ENCODE measurements at places on chromosomes 1 and 21.

- DNase-seq: no peak
These were observed 56.3 kb downstream of the ZP4 start for GRCh38 chr1:237834461-237834860.

GRCh38 chr1:151908228-151908691, 1.1 kb downstream of the THEM4 start:
- DNase-seq: no peak

GRCh38 chr21:32088471-32088870, 190.4 kb downstream of the MIS18A start:
- no peak for DNase-seq

- no peak for DNase-seq
These were observed 7.6 kb downstream of the CLSTN1 start for GRCh38 chr1:9816199-9816598.

DNA sequence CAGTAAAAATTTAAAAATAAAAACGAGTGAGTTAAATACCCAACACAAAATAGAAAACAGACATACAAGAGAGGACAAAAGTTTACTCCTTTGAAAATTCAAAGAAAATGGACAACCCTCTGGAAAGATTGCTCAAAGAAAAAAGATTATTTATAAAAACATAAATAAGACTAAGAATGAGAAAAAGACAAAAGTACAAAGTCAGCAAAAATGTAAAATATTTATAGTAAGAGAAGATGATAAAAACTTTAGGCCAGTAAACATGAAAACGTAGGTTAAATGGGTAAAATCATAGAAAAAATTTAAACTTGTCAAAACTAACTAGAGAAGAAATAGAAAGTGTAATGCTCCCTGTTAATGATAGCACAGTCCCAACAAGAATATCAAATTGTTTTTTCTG, 31.9 kb upstream of the SLC45A1 start:
- DNase-seq: no peak

GRCh38 chr1:115091572-115091971, 2.3 kb upstream of the TSPAN2 start:
- no peak for DNase-seq

GRCh38 chr1:151309811-151310323, 17.3 kb downstream of the PI4KB start:
- peak; percentile 19 for DNase-seq

GRCh38 chr1:244191581-244191980, 140.5 kb downstream of the ZBTB18 start:
- DNase-seq: no peak

- no peak for DNase-seq
These were observed 29.1 kb downstream of the ZBTB17 start for GRCh38 chr1:15946571-15947381.

DNA sequence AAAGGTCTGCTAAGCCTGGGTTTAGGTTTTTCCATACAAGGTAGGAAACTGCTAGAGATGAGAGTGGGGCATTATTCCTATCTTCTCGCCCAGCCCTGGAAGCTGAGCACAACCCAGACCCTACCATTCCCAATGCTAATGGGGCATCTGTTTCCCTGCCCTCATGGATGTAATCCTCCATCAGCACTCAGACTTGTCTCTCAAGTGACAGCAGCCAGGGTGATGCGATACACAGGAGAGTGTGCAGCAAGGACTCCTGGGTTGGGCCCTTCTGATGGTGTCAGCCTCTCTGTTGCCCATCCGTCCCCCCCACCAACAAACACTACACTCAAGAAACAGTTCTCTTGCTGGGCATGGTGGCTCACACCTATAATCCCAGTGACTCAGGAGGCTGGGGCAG, 5.9 kb upstream of the INPP5B start:
- no peak for DNase-seq

DNA sequence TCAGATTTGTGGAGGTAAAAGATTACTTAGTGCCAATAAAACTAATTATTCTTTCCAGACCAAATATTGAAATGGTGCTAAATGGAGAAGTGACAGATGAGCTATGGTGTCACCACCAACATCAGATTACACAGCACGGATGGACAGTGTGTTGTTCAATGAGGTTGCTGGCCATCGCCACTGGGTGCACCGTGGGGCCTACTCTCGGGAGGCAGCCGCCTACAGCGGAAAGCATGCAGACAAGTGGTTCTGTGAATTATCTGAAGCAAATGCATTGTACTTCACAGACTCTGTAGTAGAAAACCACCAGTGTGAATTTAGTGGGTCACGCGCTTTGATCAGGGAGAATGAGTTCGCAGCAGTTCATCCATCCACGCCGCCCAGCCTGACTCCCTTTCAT, 42.3 kb downstream of the GNG4 start:
- no peak for DNase-seq

DNA sequence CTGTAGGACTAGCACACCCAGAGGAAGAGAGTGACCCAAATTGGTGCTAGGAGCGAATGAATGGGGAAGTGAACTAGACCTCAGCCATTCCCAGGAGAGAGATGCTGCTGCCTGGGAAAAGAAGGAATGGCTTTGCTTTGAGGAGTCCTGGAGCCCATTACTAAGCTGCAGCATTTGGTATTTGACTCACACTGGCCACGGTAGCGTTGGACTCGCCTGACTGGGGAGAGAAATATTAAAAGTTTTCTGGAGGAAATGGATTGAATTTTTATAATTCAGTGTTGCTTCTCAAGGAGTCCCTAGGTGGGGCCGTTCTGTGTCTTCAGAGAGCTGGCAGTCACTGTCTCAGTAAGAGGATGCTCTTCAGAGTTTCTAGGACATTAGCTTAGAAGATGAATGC, 40.2 kb downstream of the PIK3CD start:
- no peak for DNase-seq

- DNase-seq: no peak
These were observed 176.3 kb downstream of the PTPRU start for GRCh38 chr1:29412591-29412990.

DNA sequence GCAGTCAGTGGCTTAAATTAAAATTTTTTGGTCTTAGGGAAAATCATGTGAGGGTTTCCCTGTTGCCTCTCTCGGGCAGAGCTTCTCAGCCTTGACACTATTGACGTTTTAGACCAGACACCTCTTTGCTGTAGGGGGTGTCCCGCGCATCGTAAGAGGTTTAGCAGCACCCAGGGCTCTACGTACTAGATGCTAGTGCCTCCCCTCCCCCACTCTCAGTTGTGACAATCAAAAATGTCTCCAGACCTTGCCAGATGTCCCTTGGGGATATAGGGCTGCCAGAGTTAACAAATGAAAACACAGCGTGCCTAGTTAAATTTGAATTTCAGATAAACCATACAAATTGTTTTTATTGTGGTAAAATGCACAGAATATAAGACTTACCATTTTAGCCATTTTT, 293.3 kb downstream of the DISC1 start:
- DNase-seq: peak; percentile 82

DNA sequence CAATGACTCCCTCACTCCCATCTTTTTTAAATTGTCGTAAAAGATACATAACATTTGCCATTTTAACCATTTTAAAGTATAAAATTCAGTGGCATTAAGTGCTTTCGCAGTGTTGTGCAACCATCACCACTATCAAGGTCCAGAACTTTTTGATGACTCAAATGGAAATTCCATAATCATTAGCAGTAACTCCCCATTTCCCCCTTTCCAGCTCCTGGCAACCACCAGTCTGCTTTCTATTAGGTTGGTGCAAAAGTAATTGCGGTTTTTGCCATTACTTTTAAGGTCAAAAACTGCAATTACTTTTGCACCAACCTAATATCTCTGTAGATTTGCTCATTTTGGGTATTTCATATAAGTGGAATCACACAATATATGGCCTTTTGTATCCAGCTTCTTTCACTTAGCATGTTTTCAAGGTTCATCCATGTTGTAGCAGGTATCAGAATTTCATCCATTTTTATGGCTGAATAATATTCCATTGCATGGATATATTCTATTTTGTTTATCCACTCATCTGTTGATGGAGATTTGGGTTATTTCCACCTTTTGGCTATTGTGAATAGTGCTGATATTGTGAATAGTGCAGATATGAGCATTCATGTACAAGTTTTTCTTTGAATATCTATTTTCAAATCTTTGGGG, 159.7 kb downstream of the HIVEP3 start:
- no peak for DNase-seq

DNA sequence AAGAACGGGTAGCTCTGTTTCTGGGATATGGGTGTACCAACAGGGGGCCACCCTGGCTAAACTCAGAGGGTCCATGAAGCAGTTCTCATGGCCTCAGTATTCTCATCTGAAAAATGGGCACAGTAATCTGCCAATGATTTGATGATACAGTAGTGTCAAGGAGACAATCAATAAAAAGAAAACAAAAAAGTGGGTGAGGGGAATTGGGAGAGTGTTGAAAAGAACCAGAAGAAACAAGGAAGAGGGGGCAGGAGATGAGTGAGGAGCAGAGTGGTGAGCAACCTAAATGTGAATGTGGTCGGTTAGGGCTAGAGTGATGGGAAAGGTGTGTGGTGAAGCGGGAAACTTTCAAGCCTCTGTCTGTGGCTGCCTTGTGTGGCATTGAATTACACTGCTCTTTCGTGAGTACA, 2.0 kb downstream of the SLAMF7 start:
- no peak for DNase-seq

GRCh38 chr1:113830039-113830438, 17.8 kb upstream of the RSBN1 start:
- no peak for DNase-seq

DNA sequence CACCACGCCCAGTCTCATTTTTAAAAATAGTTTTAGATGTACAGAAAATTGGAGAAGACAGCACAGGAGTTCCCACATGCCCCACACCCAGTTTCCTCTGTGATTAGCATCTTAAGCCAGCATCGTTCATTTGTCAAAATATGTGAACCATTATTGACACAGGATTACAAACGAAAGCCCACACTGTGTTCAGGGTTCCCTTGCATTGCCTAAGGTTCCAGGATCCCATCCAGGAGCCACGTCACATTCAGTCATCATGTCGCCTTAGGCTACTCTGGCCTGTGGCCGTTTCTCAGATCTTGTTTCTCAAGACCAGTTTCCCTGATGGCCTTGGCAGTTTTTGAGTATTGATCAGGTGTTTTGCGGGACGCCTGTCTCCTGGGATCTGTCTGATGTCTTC, 34.7 kb upstream of the TNFRSF1B start:
- DNase-seq: no peak

- DNase-seq: no peak
These were observed 60.2 kb downstream of the MORN1 start for GRCh38 chr1:2331200-2331544.

- DNase-seq: no peak
These were observed 137.4 kb upstream of the GRIK3 start for GRCh38 chr1:37171691-37172090.

GRCh38 chr1:1387098-1388077, 11.7 kb downstream of the CCNL2 start:
- no peak for DNase-seq

GRCh38 chr1:101119289-101119688, 93.7 kb upstream of the DPH5 start:
- no peak for DNase-seq

- DNase-seq: no peak
These were observed 1.8 kb upstream of the CKS1B start for GRCh38 chr1:154972517-154973343.

DNA sequence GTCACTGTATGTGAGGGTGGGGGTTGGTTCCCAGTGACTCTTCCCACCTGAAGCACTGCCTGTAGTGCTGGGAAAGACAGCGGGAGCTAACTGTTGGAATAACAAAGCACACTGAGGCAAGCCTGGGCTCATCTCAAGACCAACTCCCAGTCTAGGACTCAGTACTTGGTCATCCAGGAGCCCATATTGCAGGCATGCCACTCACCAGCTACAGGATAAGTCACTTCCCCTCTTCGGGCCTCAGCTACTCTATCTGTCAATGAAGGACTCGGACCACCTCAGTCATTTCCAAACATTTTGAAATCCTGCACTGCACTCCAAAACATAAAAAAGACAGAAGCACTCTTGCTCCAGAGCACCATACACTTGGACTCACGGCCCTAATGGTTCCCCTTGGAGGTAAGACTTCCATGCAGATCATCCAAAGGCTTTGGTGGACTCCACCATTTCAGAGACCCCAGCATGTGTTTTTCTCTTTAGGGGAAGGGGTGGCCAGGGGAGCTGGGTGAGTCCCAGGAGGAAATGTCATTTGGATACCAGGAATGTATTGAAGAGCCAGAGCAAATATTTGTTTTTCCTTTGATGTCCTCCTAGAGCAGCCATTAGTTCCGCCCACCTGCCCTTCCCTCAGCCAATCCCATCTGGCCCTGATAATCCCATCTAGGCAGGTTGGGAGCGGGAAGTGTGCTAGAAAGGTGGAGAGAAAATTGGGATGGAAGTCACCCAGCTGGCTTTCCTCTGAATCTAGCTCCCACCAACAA, 3.1 kb downstream of the NUAK2 start:
- no peak for DNase-seq

- DNase-seq: no peak
These were observed 33.6 kb downstream of the USP25 start for GRCh38 chr21:15763359-15763758.

GRCh38 chr1:192506741-192507155, 68.8 kb upstream of the RGS1 start:
- DNase-seq: no peak

DNA sequence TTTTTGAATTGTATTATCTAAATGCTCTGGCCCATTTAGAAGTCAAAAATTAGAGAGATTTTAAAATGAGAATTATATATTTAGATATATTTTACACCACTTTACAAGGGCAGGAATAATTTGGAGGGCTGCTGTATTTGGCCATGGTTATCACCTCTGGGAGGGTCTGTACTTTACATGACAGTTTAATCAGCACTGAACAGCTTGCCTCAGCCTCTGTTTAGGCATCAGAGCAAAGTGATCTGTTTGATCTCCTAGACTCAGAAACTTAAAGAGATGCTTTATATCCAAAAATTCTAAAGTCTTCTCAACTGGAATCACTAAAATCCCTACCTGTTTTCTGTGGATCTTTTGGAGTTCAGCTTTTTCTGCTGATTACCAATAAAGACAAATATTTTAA, 5.4 kb upstream of the SPTA1 start:
- DNase-seq: no peak

DNA sequence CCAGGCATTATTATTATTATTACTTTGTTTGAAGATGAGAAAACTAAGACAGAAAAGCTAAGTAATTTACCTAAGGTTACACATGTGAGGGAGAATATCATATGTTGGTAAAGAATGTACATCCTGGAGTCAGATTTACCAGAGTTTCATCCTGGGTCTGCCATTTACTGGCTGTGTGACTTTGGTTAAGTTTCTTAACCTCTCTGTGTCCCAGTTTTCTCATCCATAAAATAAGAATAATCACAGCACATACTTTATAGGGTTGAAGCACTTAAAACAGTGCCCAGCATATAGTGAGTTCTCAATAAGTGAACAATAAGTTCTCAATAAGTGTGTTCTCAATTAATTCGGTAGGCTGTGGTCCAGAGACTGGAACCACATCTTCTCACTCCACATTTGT, 32.5 kb downstream of the UBE2U start:
- no peak for DNase-seq

DNA sequence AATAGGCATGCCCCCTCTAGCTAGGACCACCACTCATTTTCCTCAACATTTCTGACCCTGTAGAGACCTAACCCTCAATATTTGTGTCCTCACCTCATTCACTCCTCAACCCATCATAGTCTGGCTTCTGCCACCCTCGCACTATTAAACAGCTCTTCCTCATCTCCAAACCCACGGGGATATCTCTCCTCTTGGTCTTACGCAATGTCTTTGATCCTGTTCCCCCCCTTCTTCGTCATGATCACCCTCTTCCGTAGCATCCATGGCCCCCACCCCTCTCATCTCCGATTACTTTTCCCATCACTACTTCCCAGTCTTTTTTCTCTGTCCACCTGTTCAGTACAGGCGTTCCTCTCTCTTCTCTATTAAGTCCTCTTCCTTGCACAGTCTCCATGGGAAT, 51.7 kb upstream of the SPOCD1 start:
- DNase-seq: no peak
